HS-27A (cell line): ENCODE measurements at places on chromosomes 4 and X.
A peak's percentile ranks its signal among the peaks of the same experiment; 100 is the strongest.

GRCh38 chr4:184648054-184648312 lies 1.3 kb downstream of the CASP3 start:
- no peak for DNase-seq

DNA sequence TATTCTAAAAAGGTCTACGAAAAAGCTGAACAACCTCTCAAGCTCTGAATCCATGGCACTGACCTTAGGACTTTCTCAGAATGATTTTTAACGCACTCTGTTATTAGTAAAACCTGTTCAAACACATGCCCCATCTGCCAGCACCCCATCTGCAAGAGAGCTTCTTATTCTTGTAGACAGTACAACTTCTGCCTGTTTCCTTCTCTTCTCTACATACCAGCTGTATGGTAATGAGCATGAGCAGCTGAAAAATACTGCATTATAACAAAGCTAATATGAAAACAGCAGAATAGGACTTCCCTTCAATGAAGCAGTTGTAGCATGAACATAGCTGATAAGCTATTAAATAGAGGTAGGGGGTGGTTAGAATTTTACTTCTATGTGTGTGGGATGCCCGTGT lies 167.9 kb downstream of the FBXW7 start:
- DNase-seq: no peak

- DNase-seq: no peak
Observed at GRCh38 chrX:10172877-10173276, 16.1 kb downstream of the CLCN4 start.

GRCh38 chr4:74230902-74231499 lies 73.1 kb downstream of the MTHFD2L start:
- peak; percentile 77 for DNase-seq

- DNase-seq: no peak
Observed at GRCh38 chr4:8324640-8325239, 55.2 kb downstream of the HTRA3 start.

DNA sequence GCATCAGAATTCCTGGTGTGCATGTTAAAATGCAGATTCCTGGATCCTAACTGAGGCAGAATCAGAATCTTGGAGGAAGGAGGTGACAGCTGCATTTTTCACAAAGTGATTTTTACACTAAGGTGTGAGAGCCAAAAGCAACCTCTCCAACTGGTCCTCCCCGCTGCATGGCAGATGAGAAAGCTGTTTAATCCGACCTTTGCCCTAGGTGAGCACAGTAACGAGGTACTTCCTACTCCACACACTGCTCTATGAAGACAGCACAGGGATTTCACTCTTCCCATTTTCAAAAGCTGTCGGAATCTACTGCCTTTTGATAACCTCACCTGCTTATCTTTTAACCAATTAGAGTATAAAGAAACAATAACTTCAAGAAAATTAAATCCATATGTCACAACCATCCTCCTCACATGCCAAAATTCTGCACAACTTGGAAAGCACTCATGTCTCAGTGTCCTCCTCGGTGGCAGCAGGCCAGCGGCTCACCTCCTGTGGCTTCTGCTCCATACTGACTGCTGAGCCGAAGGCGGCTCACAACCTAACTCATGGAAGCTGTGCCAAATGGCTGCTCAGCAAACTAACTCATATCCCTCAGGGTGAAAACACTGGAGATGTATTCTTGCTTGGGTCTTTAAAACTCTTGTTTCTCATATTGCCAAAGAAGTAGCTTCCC lies 3.6 kb downstream of the CASP6 start:
- no peak for DNase-seq

DNA sequence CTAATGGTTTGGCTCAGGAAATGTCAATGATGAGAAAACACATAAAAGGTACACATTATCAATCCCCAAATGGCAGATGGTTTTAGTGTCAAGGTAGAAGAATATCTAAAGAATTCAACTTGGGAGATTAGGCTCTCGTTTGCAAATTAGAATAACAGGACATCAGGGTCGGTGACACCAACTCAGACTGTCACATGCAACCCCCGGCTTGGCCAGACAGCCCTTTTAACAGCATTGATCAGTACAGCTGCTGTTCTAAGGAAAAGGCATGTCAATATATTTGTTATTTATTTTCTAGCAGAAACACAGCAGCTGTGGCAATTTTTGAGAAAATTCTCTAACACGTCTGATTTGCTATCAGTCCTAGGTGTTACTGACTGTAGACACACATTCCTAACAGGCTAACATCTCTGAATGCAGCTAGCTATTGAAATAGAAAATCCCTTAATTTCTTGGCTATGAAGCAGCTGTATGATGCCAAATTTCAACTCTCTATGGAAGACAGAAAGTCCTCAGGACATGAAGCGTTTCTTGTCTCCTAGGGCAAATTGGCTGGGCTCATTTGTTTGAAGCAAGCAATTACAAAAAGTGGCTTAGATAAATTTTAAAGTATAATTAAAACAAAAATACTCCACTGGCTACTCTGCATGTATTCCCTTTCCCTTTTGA lies 269.0 kb upstream of the CXXC4 start:
- DNase-seq: no peak

- no peak for DNase-seq
Observed at GRCh38 chr4:37826295-37827029, at the start of gene PGM2. Gene PGM2 (plus strand): TSS chr4:37826686. CDS start chr4:37826733, 47 bp downstream.
